Kidney capillary endothelial cell (primary cell): ENCODE measurements at places on chromosomes 1 and 21.
A peak's percentile ranks its signal among the peaks of the same experiment; 100 is the strongest.

DNA sequence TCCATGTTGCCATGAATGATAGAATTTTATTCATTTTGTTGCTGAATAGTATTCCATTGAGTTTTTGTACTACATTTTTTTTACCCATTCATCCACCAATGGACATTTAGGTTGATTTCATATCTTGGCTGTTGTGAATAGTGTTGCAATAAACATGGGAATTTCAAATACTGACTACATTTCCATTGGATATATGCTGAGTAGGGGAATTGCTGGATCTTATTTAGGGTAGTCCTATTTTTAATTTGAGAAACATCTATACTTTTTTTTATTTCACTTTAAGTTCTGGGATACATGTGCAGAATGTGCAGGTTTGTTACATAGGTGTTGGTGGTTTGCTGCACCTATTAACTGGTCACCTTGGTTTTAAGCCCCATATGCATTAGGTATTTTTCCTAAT is 38.8 kb upstream of the TNFSF4 start:
- no peak for DNase-seq

GRCh38 chr1:16082283-16083038 is 9.0 kb upstream of the FAM131C start:
- DNase-seq: peak; percentile 70

GRCh38 chr1:206866062-206866461 is 639 bp downstream of the IL20 start:
- DNase-seq: no peak

DNA sequence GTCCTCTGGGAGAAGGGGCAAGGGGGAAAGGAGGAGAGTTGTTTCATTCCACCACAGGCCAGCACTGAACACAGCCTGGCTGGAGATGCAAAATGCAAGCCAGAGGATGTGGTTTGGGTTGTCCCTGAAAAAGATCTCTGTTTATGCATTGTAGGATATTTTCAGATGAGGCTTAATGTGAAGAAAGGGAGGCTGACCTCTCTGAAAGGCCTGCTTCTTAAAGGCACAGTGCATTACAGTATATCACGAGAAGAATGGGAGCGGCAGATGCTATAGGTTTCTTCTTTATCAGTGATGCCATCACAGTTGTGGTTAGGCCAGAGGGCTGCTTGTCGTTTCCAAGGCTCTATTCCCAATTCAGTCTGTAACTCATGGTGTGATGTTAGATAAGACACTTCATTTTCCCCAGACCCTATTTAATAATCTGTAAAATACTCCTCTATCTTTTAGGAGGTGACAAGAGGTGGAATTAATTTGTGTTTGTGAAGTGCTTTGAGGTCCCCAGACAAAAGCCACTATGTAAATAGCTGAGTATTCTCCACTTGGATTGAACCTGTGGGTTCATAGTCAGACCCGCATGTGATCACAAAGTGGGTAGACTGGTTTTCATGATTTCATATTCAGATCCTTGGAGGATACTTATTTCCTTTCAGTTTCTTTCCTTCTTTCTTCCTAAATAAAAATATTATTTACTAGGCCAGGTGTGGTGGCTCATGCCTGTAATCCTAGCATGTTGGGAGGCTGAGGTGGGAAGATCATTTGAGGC is 76.5 kb upstream of the WDR26 start:
- DNase-seq: no peak

- DNase-seq: no peak
Measured at GRCh38 chr1:55768327-55768952, 553.3 kb upstream of the USP24 start.

- DNase-seq: no peak
Measured at GRCh38 chr21:41962425-41962966, 8.7 kb upstream of the C2CD2 start.

GRCh38 chr1:48581270-48581669 is 109.3 kb upstream of the SPATA6 start:
- DNase-seq: no peak

DNA sequence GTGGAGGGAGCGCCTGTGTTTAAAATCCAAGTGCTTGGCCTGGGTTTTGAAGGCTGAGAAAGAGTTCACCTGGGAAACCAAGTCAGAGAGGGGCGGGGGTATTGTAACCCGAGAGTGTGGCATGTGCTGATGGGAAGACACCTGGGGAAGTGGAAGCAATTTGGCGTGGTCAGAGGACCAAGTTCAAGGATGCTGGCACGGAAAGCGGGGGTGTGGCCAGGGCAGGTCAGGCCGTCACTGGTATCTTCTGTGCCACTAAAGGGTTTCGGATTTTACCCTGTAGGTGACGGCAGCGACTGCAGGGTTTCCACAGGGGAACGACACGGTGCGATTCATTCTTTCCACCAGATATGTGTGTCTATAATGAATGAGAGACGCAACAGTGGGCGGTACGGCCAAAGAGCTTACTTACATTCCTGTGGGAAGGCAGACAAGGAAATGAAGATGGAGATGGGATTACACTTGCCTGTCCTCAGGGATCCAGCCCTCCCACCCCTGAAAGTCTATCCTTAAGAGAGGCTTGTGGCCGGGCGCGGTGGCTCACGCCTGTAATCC is 31.3 kb downstream of the CA6 start:
- DNase-seq: no peak

DNA sequence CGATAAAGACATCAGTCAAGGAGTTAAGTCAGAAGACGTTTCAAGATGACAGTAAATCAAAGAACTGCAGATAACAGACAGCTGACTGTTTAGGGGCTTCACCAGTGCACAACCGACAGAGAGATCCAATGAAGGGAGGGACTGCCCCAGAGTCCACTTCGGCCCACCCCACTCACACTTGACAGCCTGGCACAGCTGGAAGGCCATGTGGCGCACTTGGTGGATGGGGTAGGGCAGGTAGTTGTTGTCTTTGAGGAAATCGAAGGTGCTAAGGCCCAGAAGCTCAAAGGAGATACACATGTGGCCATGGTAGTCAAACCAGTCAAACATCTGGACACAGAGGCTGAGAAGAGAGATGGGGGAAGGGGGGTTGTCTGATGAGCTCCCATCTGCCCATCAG is 4.4 kb upstream of the SCAMP3 start:
- DNase-seq: no peak

DNA sequence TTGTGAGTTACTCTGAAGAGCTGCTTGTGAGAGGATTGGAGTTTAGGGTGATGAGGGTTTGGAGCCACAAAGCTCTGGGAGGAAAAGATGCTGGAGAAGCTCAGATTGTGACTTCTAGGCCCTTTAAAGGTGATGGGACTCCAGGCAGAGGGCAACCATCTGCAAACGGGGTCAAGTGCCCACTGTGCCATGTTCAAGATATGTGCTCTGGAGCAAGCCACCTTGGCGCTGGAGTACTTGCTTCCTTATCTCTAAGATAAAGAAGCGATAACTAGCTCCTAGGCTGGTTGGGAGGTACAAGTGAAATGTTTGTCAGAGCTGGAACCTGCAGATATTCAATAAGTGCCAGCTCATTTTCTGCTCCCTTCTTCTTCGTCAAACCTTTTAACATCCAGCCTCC is 14.3 kb upstream of the FOXE3 start:
- no peak for DNase-seq

- DNase-seq: no peak
Measured at GRCh38 chr1:228994676-228995594, 259.7 kb downstream of the RHOU start.

GRCh38 chr1:26719205-26719604 is 23.4 kb downstream of the ARID1A start:
- no peak for DNase-seq

- no peak for DNase-seq
Measured at GRCh38 chr1:214380396-214380795, 99.4 kb downstream of the SMYD2 start.

- DNase-seq: no peak
Measured at GRCh38 chr1:99957818-99958217, 12.0 kb upstream of the SLC35A3 start.

DNA sequence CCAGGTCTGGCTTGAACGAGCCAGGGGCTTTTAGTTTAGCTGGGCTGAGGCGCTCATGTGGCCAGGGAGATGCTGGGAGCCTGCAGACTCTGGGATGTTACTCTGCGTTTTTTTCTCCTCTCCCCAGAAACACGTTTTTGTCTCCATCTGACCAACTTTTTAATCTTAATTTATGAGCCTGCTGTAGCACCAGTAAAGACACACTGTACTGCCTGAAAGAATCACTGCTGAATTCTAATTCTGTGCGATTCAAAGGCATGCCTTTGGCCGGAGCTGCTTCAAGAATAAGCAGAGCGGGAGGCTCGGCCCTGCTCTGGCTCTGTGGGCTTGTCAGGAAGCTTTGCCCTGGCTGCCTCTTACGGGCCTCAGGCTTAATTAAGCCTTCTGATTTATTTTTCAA is 129.5 kb downstream of the CAMTA1 start:
- no peak for DNase-seq

GRCh38 chr1:60621368-60621851 is 461.0 kb upstream of the NFIA start:
- no peak for DNase-seq

DNA sequence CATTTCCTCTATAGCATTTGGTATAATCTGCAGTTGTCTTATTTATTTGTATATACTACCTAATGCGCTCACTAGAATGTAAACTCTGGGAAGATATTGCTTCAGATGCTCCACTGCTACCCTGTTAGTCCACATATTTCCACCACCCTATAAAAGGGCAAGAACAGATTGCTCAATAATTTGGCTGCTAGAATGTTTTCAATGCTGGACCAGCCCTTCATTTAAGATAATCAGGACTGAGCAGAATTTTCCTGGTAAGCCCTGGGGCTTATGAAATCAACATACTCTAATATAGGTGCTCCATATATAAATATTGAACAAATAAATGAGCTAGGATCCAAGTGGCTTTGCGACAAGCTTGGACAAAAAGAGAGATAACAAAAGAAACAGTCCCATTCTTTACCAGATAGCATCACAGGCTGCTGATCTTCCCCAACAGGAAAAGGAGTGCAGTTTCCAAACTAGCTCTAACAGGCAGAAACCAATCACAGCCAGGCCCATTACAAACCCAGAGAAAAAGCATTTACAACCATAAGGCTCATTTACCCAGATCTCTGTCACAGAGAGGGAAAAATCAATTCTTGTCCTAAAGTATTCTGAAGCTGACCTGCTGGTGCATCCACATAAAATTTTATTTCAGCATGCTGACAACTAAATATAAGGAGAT is 8.3 kb downstream of the BCAR3 start:
- no peak for DNase-seq

DNA sequence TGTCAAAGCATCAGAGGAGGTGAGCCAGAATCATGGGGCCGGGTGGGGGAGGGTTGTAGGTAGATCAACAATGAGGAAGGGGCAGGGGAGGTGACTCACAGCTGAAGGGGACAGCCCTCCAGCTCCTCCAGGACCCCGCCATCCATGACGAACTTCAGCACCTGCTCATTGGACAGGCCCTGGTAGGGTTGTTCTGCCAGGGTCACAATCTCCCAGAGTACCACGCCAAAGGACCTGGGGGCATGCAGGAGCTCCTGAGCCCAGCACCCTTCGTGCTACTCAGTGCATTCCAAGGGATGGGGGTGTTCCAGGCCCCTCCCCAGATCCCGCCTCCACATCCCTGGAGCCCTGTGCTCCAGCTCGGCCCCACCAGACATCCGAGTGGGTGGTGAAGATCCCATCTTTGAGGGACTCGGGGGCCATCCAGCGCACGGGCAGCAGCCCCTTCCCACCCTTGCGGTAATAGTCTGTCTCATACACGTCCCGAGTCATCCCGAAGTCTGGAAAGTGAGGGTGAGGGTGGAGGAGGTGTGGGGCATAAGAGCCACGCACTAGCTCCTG is 17.5 kb downstream of the INSRR start:
- no peak for DNase-seq

GRCh38 chr1:230157420-230158390 is 90.7 kb downstream of the GALNT2 start:
- no peak for DNase-seq

DNA sequence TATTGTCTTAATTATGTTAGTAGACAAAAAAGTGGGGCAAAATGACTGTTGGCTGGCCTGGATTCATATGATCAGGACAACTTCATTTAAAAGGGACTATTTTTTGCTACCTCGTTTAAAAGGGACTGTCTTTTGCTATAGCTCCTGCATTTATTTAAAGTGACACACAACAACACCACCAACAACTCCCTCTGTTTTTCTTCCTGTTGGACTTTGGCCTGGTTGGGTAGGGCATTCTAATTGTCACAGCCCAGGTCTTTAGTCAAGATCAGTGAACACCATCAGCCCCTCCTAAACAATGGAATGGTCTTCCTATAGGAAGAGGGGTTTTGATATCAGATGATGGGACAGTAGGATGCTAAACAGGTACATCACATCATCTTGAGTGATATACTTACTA is 241.8 kb downstream of the GPR52 start:
- no peak for DNase-seq

DNA sequence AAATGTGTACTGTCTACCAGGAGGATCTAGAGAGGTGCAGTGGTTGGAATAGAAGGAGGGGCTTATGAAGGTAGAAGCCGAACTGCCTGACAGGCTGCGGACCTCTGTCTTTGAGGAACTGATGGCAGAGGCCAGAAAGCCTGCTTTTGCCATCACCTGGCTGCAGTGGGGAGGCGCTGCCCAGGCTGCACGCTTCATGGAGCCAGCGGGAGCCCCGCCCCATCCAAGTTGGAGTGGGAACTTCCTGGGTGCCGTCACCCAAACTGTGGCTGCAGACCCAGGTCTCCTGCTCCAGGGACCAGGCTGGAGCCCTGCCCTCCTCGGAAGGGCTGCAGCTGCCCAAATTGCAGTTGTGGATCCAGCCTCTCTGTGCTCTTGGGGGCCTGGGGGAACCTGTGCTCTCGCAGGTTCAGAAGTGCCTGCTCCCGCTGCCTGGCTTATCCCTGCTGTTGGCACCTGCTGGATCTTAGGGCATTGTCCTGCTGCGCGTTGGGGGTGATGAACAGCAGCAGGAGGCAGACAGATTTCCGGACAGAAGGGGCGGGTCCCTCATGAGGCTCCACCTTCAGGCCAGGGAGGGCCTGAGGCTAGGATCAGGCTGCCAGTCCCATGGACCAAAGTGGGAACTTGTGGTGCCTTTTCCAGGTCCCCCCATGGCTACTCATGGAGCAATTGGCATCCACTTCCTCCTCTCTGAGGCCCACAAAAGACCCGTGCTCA is 118.0 kb upstream of the PLPPR4 start:
- no peak for DNase-seq

DNA sequence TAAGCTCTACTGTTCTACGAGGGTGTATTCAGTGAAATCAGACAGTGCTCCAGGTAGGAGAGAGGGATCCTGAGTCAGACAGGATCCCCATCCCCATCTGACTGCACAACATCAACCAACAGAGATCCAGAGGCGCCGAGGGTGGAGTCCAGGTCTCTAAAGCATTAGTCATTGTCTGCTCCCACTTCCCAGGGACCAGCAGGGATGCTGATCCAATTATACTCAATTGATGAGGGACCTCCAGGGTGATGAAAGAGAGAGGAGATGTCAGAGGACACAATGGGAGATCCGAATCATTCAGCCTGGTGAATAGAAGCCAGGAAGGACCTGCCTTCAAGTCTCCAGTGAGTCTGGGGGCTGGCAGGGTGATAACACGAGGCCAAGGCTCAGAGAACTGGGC is 39.5 kb upstream of the STMN1 start:
- no peak for DNase-seq

DNA sequence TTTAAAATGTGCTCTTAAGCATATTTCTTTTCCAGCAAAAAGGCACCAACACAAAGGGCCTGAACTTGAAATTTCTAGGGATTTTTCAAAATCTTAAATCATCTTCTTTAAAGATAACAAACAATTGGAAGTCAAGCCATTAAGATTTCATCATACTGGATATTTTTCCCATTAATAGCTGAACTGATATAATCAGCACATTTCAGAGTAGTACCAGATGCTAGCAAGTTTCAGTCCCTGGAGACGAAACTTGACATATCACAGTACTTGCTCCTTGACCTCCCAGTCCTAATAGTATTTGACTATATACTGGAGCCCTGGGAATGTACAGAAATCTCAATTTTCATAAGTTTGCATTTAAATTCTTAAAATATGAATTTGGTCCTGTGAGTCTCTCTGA is 10.2 kb upstream of the CDC7 start:
- DNase-seq: no peak
